ENCODE measurements at places on chromosomes 5 and 9.

GRCh38 chr9:7234144-7234543 lies 476.4 kb downstream of the KDM4C start:
- DNase-seq = peak; percentile 94

DNA sequence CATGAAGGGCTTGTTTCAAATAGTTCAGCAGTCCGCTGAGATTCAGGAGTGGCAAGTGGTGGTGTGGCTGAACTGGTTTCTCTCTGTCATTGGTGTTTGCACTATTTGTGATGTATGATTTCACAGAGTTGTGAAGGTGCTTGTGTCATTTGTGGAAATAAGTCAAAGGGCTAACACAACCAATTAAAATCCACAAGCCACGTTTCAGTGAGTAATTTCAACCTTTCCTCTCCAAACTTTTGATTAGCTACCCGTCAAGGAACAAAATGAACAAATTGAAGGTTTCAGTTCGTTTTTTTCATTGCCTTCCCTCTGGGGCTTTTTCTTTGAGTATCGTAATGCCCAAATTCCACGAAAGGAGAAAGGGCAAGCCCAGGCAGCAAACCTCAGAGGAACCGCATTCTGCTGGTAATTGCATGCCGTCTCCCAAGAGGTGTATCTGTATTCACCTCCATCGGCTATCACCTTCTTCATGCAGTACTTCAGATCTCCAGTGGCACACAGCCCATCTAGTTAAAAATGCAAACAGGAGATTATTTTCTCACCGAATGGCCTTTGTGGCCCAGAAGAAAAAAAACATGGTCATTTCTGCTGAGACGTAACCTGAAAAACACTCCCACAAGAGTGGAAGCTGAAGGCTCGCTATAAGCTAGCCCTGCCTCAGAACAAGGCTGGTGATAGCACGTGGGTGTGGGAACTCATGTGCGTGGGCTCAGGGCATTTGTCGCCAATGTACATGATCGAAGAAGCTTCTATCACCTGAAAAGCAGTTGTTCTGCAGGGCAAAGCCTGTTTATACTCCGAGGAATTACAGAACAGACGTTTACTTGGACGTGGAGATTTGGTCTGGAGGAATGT lies 197.1 kb downstream of the NR3C1 start:
- DNase-seq = no peak

GRCh38 chr5:16018970-16019369 lies 160.6 kb downstream of the MARCHF11 start:
- no peak for DNase-seq

DNA sequence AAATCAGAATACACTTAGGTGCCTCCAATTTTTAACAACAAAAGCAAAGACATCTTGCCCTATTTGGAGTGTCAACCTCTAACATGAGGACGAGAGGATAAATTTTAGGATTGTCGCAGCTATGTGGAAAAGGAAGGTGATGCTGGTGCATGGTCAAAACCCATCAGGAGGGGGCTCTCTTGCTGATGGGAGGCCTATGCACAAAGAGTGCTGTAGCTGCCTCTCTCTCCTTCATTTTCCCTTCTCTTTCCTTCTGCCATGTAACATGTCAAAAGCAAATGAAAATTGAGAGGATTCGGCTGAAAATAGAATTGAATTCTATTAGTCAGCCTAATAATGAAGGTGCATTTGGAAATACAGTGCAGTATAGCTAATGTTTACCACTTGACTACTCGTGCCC lies 578.7 kb upstream of the ZNF462 start:
- peak; percentile 72 for DNase-seq

DNA sequence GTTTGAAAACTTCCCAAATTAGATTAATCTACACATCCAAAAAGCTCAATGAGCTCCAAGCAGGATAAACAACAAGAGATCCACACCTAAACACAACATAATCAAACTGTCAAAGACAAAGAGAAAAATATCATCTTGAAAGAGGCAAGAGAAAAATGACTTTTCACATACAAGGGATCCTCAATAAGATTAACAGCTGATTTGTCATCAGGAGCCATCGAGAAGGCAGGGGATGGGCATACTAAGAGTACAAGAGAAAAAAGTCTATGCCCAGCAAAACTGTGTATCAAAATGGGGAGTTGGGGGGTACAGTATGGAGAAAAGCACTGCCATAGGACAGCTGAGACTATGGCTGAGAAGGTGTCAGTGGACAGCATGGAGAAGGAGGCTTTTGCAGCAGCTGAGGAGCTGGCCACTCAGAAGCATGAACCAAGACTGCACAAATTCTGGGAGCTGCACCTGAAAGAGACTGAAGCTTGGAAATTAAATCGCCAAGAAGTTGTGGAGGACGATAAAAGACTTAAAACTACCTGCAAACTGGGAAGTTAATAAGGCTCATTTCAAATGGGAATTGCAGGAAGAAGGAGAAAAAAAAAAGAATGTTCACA lies 20.9 kb downstream of the DNAJB5 start:
- DNase-seq = no peak

- peak; percentile 88 for DNase-seq
These were observed 43.1 kb downstream of the ADAMTS16 start for GRCh38 chr5:5183189-5183699.

- DNase-seq = no peak
These were observed 542.1 kb downstream of the BNC2 start for GRCh38 chr9:16328349-16328748.

DNA sequence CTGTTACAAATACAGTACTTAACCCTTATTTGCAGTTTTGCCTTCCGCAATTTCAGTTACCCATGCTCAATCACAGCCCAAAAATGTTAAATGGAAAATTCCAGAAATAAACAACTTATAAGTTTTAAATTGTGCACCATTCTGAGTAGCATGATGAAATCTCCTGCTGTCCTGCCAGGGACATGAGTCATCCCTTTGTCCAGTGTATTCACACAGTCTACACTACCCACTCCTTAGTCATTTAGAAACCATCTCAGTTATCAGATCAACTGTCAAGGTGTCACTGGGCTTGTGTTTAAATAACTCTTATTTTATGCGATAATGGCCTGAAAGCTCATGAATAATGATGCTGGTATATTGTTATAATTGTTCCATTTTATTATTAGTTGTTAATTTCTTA lies 95.8 kb downstream of the PLCXD3 start:
- no peak for DNase-seq

DNA sequence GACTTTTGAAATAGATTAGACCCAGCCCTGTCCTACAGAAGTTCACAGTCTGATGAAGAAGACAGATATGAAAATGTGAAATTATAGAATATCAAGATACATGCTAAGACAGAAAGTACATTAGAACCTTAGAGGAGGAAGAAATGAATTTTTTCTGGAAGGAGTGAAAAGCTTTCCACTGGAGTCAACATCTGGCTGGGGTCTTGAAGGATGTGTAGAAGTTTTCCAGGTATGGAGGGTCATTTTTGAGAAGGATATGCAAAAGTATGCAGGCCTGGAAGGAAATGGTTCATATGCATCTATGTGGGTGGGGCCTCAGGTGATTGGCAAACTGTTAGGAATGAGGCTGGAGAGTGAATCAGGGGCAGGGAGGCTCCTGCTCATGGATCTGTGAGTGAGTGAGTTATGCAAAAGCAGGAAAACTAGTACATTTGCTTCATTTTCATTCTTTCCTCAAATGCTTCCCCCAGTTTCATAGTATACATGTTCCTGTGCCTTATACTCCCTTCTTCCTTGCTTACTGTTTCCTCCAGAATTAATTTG lies 142.3 kb downstream of the GRIA1 start:
- DNase-seq = no peak

GRCh38 chr5:68460147-68460798 lies 244.7 kb downstream of the PIK3R1 start:
- DNase-seq = peak; percentile 55

GRCh38 chr9:127444283-127444920 lies 6.8 kb downstream of the RPL12 start:
- peak; percentile 63 for DNase-seq

DNA sequence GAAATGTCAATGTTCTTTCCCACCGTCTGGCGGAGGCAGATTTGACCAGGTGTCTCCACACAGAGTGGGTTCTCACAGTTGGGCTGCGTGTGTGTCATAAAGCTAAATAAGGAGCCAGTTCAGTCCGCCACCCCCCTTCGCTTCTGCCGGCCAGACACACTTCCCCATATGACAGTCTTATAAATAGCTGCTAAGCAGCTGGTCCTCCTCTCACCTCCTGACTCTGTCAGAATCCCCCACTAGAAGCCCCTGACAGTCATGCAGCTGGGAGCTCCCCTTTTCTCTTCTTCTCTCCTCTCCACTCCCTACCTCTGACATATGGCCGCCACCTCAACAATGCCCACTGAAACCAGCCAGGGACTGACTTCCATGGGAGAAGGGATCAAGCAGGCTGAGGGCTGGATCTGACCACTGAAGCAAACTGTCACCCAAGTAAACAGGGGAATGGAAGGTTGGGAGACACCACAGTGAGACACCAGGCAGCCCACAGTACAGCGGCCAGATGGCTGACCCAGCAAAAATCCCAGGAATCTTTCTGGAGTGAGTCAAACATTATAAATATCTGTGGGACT lies 141.9 kb upstream of the EFNA5 start:
- DNase-seq = no peak

GRCh38 chr5:51452562-51452961 lies 69.3 kb downstream of the ISL1 start:
- no peak for DNase-seq

DNA sequence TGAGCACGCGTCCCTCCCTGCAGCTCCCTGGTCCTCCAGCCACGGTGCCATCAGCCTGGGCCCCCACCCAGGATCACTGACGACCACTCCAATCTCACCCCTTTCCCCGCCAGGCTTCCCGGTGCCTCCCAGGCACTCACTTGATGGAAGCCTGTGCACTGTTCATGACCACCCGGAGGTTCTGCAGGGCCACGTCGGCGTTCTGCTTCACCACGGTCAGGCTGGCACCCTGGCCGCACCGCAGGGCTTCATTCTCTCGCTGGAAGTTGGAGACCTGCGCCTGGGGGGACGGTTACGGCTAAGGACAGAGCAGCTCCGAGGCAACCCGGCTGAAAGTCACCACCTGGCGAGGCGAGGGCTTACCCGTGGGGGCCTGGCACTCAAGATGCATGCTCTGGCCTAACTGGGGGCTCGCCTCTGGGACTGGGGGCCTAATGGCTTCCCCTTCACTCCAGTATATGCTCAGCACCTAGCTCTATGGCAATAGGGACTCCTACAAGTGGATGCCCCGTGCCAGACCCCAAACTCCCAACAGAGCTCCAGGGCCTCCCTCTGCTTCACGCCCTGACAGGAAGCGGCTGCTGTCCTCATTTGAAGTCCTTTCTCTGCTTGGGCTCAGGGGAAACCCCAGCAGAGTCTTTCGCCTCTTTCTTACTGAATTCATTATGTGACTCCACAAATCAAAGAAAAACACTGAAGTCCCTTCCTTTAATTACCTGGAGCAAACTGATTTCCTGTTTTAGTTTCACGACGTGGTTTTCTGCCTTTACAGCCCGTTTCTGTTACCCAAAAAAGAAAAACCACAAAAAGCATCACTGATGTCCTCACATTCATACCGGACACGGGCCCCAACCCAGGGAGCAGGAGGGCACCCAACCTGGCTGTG lies 4.2 kb upstream of the SNAPC4 start:
- no peak for DNase-seq

- DNase-seq = no peak
These were observed 420.5 kb upstream of the CD180 start for GRCh38 chr5:67617051-67617450.

GRCh38 chr5:138719811-138720210 lies 33.4 kb upstream of the CTNNA1 start:
- no peak for DNase-seq

DNA sequence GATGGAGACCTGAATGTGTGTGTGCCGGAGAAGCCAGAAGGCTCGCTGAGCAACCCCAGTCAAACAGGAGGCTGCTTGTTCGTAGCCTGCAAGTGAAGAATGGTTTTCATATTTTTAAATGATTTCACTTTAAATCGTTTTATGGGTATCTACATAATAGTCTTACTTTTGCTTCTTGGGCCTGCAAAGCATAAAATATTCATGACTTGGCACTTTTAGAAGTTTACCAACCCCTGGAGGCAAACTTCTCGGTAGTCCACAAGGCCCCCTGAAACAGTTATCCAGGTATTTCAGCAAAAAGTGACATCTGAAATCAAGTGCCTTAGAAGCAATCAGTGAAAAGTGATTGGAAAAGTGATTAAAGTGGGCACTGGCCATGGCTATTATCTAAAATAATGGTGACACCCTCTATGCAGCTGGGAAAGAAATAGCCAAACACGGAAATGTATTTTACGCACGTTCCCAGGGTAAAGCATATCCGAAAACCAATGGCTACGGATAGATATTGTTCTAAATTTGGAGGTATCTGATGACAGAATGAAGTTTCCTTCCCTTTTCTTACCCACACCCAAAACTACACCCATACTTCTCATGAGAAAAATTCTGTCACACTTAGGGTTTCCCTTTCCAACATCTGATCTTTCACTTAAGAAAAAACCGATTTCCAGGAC lies 39.0 kb downstream of the RAPGEF1 start:
- DNase-seq = no peak

DNA sequence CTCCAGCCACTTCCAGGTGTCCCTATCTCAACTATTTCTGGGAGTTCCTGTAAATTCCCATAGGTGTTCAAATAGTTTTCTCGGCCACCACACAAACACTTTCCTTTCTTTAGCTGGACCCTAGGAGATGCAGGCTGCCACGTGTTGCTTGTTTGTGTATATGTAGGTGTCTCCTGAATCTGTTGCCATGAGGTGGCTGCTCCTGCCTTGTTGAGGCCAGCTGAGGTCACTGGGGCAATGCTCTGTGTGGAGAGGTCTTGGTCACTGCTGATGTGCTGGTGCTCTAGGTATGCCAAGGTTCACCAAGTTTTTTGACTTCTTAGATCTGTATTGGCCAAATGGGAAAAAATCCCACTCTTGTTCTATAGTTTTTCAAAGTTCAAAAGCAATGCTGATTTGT lies 132.5 kb upstream of the CHD1 start:
- DNase-seq = no peak

- no peak for DNase-seq
These were observed 31.6 kb downstream of the S1PR3 start for GRCh38 chr9:89022902-89023301.

DNA sequence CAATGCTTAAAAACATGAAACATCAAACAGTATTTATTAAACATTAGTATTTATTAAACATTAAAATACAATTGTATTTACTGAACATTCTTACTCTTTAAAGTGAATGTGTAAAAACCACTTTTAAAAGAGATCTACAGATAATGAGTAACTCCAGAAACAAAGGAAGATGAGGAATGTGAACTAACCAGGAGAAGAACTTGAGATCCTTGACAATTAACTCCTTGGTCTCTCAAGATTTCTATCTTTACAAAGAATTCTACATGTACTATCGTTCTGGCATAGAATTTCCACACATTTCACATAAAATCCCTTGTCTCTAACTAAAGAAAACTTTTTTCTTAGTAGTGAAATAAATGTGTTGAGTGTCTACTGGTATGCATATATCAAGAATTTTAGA lies 28.7 kb upstream of the IFNE start:
- no peak for DNase-seq

- no peak for DNase-seq
These were observed 14.1 kb upstream of the LCP2 start for GRCh38 chr5:170311511-170312300.
